Left ventricle myocardium superior (tissue), 1 donor: ENCODE measurements at places on chromosomes 12 and 14.

GRCh38 chr12:66061557-66062289 lies 68.8 kb downstream of the LLPH start:
- no peak for DNase-seq

GRCh38 chr14:74637178-74637550 lies 25.1 kb upstream of the LTBP2 start:
- DNase-seq = no peak

DNA sequence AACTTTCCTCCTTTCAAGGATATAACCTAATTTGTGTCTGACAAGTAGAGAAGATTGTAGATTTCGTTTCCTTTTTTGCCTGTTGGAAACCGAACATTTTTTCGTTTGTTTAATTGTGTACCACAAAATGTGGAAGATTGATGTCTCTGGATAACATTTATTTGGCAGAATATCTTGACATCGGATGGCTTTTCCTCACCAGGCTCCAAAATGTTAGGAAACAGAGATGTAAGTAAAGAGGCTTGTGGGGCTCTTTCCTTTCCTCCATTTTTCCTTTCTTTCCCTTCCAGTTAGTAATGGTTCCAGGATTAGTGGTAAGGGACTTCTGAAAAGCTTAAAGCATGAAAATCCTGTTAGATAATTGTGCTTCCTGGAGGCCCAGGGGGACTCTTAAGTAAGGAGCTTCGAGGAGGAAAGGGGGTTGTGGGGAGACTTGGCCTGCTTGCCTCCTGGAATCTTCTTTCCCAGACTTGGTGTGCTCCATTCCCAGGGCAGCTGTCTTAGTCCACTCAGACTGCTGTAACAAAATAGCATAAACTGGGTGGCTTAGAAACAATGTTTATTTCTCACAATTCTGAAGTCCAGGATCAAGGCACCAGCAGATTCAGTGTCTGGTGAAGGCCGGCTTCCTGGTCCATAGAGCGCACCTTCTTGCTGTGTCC lies 243.1 kb upstream of the PWP1 start:
- DNase-seq = no peak

DNA sequence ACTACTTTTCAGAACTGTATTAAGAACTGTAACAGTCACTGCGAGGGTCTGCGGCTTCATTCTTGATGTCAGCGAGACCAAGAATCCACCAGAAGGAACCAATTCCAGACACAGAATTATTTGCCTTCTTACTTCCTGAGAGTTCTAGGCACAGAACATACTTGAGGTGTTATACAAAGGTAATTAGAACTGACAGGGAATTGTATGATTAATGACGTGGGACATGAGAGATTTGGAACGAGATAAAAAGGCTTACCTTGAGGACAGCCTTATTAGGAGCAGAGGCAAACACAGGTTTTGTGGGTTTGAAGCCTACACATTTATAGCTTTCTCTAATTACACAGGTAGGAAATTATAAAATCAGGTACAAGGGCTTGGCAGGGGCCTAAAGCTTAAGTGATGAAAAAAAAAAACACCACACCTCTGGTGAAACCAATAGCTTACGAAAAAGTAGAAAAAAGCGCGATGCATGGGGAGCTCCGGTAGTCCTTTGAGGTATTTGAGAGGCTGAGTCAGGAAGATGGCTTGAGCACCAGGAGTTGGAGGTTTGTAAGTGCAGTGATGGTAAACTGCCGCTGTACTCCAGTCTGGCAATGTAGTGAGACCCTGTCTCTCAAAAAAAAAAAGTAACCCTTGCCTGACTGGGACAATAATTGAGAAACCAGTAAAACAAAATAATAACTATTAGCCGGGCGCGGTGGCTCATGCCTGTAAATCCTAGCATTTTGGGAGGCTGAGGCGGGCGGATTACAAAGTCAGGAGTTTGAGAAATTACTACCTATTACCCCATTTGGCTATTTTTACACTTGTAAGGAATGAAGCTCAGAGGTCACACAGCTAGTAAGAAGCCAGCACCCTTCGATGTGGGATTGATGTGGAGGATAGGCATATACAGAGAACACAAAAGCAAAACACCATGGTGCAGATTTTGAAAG lies 795 bp upstream of the ACOT2 start:
- no peak for DNase-seq

GRCh38 chr12:94768398-94769046 lies 118.2 kb upstream of the TMCC3 start:
- no peak for DNase-seq
